ENCODE measurements at places on chromosomes 12 and 14. TPM values are rescaled to one million over a fixed set of nuclear protein-coding genes. Genes with fewer than 3 reads are reported as not detected.
A peak's percentile ranks its signal among the peaks of the same experiment; 100 is the strongest.

Gene VSX2
- not detected for total RNA-seq

Gene ERH
- total RNA-seq, result 113 TPM

GRCh38 chr12:117143008-117143532 lies 43.9 kb upstream of the TESC start:
- no peak for DNase-seq

GRCh38 chr12:57462251-57462911 lies 2.8 kb downstream of the GLI1 start:
- DNase-seq, result peak; percentile 92

Gene SIX6
- not detected for total RNA-seq

GRCh38 chr12:5138256-5138655 lies 94.6 kb downstream of the KCNA5 start:
- no peak for DNase-seq

DNA sequence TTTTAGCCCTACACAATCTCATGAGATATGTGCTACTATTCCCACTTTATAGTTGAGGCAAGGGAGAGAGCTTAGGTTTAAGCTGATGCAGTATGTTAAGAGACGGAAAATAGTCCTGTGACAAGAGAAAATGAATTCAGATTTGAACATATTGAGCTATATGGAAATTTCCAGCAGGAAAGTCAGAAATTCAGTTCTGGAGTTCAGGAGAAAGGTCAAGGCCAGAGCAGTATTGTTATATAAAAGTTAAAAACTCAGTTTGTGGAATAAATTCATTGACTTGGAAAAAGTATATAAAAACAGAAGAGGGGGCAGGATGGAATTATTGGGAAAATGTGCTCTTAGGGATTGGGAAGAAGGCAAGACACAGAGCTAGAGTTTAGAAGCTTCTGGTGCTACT lies 167.0 kb upstream of the GZMB start:
- DNase-seq, result no peak

- no peak for DNase-seq
These were observed 209.4 kb downstream of the RASSF9 start for GRCh38 chr12:85626784-85627171.

Gene INSM2
- not detected for total RNA-seq

Gene LRRC9
- total RNA-seq, result not detected

GRCh38 chr12:77401064-77401769 lies 335.8 kb upstream of the E2F7 start:
- DNase-seq, result no peak

DNA sequence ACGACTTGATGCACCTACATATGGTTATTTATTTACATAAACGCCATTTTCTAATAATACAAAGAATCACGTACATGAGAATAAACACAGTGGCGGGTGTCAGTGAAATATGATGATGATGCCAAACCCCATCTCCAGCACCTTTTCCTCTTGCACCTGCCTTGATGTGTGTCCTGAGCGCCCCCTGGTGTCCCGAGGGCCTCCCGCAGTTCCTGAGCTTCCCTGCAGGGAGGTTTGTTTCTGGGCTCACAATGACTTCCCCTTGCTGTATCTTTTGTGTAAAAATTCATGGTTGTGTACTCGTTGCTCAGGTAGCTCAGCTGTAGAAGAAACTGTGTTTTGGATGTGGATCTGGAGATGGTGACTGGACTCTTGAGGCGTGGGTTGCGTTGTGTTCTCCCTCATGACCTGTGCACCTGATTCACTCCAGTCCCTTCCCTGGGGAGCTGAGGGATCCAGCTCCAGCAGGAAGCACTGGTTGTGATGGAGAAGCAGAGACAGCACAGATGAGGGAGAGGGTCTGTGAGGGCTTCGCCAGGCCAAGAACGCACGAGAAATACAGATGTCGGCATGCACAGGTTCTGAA lies 1037.8 kb downstream of the TMEM121 start:
- DNase-seq, result no peak

Gene RD3L
- not detected for total RNA-seq

- DNase-seq, result no peak
These were observed 414.4 kb downstream of the FUT8 start for GRCh38 chr14:65826946-65827345.

DNA sequence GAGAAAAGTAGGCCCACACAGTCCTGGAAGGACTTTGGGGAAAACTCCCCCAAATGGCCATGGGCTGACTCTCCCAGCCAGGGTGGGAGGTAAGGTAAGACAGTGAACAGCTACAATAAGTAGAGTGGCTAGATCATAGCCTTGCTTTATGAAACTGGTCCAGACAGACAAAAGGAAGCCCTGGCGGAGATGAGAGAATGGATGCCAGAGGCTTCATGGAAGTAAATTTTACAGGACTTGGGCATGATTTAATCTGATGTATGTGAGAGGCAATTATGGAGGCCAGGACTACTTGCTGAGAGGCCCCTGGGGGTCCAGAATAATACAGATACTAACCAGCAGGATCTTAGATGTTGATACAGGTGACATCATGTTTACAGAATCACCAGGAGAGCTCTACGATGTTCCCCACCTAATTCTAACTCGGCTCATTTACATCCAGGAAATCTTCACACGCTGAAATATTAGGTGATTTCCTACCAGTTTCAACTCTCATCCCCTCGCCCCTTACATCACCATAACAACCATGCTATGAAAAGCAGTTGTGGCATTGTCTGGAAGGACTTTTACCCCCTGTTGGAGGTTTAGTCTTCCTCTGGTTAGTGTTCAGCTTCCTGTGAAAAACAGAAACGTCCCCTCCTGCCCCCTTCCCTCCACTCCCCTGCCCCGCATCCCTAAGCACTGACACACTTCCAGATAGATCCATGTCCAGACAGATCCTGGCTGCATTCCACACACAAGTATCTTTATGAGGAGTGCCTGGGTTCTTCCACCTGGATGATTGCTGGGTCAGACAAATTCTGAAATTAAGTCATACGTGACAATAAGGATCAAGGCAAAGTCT lies 39.5 kb upstream of the NT5DC3 start:
- DNase-seq, result no peak

- DNase-seq, result no peak
These were observed at the start of gene WIF1 for GRCh38 chr12:65121049-65121955. TSS of gene WIF1 (minus strand) at chr12:65121305. CDS start at chr12:65121191, 114 bp downstream.

Gene FAM222A
- total RNA-seq, result 4.7 TPM

Gene RNASE2
- total RNA-seq, result 3.7 TPM

Gene OR2AP1
- total RNA-seq, result not detected

DNA sequence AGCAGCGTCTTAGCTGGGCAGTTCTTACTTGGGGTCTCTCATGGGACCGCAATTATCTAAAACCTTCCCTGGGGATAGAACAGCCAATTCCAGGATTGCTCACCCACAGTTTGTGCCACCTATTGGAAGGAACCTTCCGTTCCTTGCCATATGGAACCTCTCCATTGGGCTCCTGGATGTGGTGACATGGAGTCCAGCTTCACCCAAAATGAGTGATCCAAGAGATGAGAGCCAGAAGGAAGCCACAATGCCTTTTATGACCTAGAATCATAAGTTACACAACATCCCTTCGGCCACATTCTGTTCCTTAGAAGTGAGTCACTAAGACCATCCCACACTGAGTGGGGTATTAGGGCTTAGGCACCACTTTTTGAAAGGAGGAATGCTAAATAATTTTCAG lies 164.4 kb downstream of the FBXL14 start:
- DNase-seq, result no peak

GRCh38 chr12:12442548-12443071 lies 85.7 kb downstream of the BORCS5 start:
- no peak for DNase-seq

- no peak for DNase-seq
These were observed 139.2 kb downstream of the C12orf75 start for GRCh38 chr12:105469701-105470100.

Gene ANO2
- 30.4 TPM for total RNA-seq

- no peak for DNase-seq
These were observed 209.4 kb upstream of the CRY1 start for GRCh38 chr12:107302649-107303341.

Gene RBM23
- 87.3 TPM for total RNA-seq

DNA sequence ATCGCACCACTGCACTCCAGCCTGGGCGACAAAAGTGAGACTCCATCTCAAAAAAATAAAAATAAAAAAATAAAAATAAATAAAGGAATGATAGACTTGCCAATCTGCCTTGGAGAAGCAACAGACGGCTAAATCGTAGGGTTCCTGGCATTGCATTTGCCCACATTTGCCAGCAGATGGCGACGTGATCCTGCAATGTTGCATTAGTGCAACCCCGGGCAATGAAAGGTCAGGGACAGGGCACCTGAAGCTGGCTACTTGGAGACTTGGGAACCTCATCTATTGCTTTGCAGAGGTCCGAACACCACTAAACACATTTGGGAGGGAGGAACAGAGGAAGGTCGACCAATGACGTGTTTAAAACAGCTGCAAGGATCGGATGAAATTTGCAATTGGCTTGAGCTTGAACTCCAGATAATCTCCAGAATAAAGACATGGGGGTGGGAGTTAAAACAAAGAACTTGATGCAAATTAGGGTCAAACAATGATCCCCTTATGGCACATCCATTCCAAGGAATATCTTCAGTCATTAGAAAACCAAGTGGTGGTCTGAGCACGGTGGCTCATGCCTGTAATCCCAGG lies 34.6 kb downstream of the SPRING1 start:
- DNase-seq, result peak; percentile 83

- DNase-seq, result no peak
These were observed 53.6 kb upstream of the CD163 start for GRCh38 chr12:7557227-7557626.

Gene RGS6
- 20.6 TPM for total RNA-seq

Gene KRT74
- not detected for total RNA-seq

Gene SENP1
- 23.8 TPM for total RNA-seq

Gene FAR2
- total RNA-seq, result 8.6 TPM

DNA sequence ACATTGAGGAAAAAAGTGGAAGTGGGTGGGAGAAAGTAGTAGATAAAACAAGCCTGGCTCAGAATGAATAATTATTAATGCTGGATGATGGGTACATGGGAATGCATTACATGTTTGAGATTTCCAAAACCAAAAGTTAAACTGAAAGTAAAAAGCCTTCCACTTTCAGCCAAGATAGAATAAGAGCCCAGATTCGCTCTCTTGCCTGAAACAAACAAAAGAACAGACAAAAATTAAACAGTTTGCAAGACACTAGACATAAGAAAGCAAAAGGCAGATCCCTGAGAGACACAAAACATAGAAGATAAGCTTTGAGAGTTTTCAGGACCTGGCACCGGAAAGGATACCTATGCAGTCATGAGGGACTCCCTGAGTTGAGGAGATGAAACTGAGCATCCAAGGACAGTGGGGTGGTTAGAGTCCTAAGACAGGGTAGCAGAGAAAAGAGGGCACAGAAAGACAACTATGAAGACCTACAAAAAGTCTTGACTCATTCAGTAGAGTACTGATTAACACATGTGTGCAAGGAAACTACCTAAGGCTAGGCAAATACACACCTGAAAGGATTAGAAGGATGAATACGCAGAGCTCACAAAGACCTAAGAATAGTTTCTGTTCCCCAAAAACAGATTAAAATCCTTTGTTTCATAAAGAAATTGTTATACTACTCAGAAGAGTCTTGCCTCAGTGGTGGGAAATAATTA lies 54.1 kb downstream of the CEP83 start:
- no peak for DNase-seq

DNA sequence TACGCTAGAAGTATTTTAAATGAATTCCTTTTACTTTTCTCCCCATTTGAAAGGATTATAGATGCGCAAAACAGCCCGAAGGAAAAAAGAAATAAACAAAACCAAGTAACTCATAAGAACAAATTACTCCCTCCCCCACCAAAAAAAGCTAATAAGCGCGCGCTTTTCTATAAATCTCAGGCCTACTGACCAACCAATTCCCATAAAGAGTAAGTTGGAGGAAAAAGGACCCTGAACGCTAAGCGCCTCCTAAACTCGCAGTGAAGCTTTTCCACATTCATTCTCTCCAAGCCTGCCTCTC lies 588 bp downstream of the MBIP start:
- DNase-seq, result no peak

Gene PDZRN4
- total RNA-seq, result 38.5 TPM

Gene NTS
- not detected for total RNA-seq

GRCh38 chr12:115440438-115440837 lies 756.5 kb upstream of the TBX3 start:
- DNase-seq, result peak; percentile 65

DNA sequence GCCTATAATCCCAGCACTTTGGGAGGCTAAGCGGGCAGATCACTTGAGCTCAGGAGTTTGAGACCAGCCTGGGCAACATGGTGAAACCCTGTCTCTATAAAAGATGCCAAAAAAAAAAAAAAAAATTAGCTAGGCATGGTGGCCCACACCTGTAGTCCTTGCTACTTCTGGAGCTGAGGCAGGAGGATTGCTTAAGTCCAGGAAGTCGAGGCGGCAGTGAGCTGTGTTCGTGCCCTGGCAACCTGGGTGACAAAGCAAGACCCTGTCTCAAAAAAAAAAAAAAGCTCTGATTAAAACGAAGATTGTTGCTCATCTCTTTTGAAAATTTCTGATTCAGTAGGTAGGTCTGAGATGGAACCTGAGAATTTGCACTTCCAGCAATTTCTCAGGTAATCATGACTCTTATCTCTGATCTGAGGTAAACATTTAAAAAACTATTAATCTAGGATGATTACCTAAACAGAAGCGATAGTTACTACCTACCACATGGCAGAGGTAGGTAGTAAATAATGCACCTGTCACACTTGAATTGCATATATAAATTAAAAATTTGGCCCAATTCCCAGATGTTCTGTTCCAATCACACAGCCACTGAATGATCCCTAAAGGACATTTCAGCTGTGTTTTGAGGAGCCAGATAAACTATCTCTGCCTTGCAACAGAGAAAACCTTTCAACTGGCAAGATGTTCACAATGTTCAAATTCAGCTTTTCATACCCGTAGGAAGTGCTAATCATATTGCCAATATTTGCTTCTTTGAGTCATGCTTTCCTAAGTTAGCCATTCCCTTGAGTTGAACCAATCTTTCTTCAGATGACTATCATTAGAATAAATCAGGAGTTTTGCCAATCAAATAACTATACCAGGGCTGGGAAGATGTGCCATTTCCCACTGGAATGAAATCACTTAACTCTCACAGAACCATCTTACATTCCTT lies 4.2 kb upstream of the TEP1 start:
- no peak for DNase-seq

- DNase-seq, result no peak
These were observed 34.7 kb downstream of the CD9 start for GRCh38 chr12:6234906-6235305.

Gene ANG
- 24.5 TPM for total RNA-seq

DNA sequence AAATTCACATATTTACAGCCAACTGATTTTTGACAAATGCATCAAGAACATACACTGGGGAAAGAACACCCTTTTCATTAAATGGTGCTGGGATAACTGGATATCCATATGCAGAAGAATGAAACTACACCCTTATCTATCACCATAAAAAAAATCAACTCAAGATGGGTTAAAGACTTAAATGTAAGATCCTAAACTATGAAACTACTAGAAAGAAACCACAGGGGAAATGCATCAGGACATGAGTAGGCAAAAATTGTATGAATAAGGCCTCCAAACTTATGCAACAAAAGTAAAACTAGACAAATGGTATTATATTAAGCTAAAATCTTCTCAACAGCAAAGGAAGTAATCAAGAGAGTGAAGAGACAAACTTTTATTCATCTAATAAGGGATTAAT lies 242.6 kb downstream of the CPNE8 start:
- no peak for DNase-seq

Gene DDN
- not detected for total RNA-seq

Gene CLEC12A
- 2.0 TPM for total RNA-seq

Measured in sciatic nerve (tissue), 2 donors.